ENCODE measurements at places on chromosomes 1 and 21.
A peak's percentile ranks its signal among the peaks of the same experiment; 100 is the strongest.

- no peak for DNase-seq
These were observed 30.0 kb downstream of the ZNF697 start for GRCh38 chr1:119617751-119618691.

GRCh38 chr1:153728305-153729066 is 636 bp downstream of the INTS3 start:
- peak; percentile 9 for DNase-seq

GRCh38 chr1:207401578-207401977 is 52.5 kb upstream of the CR2 start:
- no peak for DNase-seq

GRCh38 chr1:212559929-212560328 is 48.6 kb upstream of the ATF3 start:
- DNase-seq, result no peak

DNA sequence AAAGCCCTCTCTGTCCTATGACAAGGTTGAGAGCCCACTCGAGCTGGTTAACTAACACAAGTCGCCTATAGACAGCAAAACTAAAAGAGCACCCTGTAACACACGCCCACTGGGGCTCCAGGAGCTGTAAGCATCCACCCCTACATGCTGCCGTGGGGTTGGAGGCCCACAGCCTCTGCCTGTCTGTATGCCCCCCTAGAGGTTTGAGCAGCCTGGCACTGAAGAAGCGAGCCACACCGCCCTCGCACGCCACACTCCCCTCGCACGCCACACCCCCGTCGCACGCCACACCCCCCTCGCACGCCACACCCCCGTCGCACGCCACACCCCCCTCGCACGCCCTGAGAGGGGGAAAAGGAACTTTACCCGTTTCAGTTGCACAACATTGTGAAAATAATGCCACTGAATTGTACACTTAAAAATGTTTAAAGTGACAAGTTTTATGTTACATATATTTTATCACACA is 13.2 kb upstream of the HMGCL start:
- DNase-seq, result peak; percentile 59

GRCh38 chr1:18803851-18804250 is 55.6 kb downstream of the TAS1R2 start:
- DNase-seq, result no peak

GRCh38 chr1:7511381-7511780 is 259.7 kb upstream of the VAMP3 start:
- no peak for DNase-seq

- no peak for DNase-seq
These were observed 11.5 kb upstream of the TMEM51 start for GRCh38 chr1:15141935-15142539.

- no peak for DNase-seq
These were observed 327 bp downstream of the LRRC40 start for GRCh38 chr1:70205071-70205433.

DNA sequence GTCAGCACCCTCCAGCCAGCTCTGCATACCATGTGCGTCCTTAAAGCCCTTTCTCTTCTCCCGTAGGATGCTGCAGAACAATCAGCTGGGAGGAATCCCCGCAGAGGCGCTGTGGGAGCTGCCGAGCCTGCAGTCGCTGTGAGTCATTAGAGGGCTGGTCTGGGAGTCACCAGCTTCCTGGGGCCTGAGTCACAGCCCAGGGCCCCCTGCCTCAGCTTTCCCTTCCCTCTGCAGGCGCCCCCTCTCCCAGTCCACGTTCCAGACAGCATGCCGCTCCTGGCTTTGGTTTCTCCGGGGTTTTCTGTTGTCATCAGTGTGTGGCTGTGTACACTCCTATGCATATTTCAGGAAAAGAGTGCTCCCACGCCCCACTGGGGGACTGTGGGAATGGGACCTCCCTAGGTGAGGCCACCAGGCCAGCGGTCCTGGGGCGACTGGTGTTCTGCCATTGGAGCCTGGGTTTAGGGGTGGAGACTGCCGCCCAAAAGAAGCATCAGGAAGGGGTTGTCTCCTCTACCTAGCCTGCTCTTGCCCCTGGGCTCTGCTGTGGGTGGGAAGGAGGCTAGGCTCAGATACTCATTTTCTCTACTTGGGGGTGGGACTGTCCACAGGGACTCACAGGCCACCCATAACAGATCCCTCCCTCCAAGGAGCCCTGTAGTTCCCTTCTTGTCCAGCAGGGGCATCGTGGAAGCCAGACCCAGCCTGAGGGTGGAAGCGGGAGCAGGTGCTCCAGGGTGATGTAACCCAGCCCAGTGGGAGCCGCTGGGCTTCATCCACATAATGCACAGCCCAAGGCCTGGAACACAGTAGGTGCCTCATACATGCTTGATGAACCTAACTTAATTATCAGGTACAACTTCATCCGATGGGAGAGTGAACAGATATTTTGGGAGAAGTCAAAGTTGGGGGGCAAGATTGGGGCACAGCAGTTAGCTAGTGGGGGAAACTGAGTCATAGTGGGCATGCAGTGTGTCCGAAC is 42.5 kb downstream of the LGR6 start:
- peak; percentile 41 for DNase-seq

DNA sequence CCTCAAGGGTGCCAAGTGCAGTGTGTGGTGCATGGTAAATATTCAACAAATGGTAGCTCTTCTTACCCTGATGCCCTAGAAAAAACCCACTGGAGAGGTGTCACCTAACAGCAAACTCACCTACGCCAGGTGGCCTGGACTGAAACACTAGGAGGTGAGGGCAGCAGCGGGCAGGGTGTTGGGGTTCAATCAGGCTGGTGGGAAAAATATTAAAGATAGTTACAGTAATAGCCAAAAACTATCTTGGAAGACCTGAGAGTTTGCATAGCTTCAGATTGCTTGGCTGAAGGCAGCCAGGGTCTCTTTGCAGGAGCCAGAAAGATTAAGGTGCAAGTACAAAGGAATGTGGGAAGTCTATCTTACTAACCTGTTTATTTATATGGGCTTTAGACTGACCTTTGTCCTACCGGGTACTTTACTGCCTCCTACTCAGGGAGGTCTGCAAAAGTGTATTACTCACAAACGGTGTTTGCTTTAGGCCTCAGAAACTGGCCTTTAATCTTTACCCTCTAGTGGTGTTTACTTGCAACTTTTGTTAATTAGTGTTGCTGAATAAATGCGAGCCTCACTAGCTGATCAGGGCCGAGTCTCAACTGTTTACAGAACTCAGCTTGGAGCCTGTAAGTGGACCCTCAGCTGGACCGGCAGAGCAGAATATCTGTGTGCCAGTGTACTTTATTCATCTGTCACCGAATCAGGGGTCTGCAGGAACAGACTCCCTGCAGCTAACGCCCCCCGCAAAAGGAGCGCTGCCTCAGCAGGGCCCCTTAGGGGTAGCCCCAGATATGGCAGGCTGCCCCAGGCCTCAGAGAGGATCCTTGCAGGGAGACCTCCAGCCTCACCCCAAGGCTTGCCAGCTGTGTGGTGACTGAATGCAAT is 63.9 kb downstream of the SYF2 start:
- DNase-seq, result no peak

DNA sequence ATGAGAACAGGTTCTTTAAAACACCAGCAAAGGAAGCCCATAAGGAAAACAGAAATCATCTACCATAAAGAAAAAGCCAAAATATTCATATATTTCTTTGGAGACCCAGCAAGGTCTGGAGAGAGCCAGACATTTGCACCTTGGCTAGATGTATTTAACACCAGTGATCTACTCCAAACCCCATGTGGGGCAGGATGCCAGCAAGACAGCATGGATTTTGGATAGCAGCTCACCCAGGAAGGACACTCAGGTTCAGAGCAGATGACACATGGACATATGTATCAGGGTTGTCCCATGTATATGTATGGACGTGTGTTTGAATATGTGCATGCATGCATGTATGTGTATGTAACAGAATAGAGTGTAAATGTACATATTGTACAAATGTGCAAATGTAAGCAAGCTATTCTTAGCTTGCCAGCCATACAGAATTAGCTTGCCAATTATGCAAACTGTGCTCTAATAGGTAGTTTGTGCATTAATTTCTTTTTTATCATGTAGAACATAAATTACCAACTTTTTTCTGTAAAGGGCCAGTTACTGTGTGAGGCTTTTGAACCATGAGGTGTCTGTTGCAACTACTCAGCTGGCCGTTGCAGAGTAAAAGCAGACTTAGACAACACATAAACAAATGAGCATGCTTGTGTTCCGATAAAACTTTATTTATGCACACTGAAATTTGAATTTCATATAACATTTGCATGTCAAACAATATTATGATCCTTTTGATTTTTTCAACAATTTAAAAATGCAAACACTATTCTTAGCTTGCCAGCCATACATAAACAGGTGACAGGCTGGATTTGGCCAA is 73.5 kb upstream of the KAZN start:
- DNase-seq, result no peak

GRCh38 chr1:23699280-23700179 is 7.9 kb downstream of the RPL11 start:
- no peak for DNase-seq

GRCh38 chr21:14382486-14382834 is 486 bp downstream of the HSPA13 start:
- no peak for DNase-seq

DNA sequence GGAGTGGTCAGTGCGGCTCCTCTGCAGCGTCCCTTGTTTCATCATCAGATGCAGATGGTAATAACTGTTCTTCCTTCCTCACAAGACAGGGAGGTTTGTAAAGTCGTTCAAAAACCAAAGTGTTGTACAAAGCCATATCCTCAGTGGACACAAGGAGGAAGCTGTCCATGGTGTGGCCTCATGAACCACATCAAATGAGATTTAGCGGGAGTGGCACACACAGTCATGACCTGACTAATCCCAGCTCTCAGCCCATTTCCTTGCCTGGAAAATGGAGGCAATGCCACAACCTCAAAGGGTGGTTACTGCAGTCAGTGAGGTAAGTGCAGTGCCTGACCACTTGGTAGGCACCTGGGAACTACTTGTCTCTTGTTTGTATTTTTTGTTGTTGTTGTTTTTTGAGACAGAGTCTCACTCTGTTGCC is 13.4 kb downstream of the ENTREP3 start:
- DNase-seq, result no peak

GRCh38 chr1:241800640-241801039 is 47.4 kb upstream of the EXO1 start:
- DNase-seq, result no peak

GRCh38 chr21:23445307-23445706 is 2162.0 kb downstream of the MRPL39 start:
- DNase-seq, result no peak

- DNase-seq, result no peak
These were observed 22.3 kb downstream of the GJA5 start for GRCh38 chr1:147738129-147738528.

DNA sequence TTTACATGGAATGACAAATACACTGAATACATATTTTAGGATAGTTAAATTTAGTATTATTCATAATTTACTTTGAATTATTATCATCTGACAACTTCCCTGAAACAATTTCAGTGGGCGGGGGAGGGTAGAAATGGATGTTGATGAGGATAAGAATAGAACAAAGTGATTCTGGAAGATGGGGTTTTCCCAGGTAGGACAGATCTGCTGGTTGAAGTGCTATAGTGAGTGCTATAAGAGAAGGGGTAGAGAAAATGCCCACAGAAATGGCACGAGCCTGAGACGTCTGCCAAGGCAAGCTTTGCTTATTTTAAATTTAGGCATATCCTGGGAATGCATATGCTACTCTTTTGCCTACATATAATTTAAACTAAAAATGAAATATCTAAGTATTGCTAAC is 3.2 kb downstream of the CFH start:
- DNase-seq, result no peak

DNA sequence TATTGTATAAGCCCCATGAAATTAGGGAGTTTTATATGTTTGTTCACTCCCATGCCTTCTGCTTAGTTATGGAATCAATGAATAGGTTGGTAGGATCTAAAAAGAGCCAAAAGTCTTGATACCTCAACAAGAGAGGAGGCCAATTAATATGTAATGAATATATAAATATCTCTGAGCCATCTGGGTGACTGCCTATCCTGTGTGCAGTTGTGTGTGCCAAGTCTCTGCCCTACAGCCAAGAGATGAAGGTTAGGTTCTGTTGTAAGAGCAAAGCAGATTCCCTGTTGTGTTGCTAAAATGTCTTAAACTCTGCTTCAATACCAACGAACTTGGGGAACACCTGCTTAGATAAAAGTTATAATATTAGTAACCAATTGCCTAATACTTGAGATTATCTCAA is 61.8 kb upstream of the GORAB start:
- DNase-seq, result no peak

DNA sequence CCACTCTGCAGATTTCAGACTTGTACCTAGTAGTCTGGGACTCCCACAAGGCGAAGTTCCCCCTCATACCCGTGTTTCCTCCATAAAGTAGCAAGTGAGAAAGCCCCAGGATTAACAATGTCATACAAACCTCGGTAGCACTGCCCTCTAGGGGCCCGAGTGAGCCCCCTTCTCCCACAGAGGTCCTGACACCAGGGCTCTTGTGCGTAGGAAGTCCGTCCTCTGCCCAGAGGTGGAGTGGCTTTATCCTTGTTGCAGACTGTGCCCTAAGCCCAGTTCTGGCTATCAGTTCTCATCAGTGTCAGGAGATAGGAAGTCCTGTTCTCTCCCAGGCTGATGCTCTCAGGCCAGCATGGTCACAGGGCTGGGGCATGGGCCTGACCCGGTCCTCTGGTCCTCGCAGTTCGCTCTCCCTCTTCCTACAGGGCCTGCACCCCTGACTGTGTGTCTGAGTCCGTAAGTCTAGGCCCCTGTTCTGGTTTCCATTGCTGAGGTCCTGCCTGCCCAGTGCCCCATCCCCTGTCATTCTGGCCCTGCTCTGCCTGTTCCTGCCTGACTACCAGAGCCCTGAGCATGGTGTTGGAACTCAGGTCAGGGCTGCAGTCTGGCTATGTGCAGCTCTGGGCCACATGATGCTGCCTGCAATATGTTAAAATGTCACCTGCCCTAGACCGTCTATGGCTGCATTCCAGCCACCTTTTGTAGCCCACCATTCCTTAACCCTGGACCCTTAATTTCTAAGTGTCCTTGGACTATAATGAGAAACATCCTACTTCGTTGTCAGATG is 285.6 kb downstream of the ASTN1 start:
- no peak for DNase-seq

DNA sequence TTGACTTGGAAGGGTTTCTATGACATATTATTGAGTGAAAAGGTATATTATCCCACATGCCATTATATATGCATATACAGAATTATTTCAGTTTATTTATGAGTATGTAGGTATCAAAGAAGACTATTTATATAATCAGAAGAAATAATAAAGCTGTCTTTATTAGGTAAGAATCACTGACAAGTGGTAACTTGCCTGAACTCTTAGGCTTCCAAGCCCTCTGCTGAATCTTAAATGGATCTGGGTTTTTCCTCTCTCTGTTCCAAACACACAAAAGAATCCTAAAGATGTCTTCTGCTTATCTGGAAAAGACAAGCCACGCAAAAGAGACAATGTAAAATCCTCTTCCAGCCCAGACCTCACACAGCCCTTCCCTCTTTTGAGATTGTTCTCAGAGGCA is 14.9 kb upstream of the SEC16B start:
- DNase-seq, result no peak

DNA sequence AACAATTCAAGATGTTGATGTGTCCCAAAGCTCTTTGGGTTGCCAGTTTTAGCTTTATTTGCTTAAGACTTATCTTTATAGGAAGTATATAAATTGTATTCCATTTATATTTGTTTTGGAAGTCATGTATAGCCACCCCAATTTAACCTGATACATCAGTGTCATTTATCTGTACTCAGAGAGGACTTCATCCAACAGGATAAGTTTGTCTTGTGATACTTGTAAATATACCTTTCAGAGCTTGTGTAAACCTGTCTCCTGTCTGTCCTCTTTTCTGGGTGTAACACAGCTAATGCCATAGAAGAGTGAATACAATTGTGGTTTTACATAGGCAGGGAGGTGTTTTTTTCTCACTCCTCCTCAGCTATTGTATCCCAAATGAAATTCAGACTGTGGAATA is 10.4 kb downstream of the PTGFR start:
- no peak for DNase-seq
